ENCODE measurements at places on chromosomes 1 and 21.

DNA sequence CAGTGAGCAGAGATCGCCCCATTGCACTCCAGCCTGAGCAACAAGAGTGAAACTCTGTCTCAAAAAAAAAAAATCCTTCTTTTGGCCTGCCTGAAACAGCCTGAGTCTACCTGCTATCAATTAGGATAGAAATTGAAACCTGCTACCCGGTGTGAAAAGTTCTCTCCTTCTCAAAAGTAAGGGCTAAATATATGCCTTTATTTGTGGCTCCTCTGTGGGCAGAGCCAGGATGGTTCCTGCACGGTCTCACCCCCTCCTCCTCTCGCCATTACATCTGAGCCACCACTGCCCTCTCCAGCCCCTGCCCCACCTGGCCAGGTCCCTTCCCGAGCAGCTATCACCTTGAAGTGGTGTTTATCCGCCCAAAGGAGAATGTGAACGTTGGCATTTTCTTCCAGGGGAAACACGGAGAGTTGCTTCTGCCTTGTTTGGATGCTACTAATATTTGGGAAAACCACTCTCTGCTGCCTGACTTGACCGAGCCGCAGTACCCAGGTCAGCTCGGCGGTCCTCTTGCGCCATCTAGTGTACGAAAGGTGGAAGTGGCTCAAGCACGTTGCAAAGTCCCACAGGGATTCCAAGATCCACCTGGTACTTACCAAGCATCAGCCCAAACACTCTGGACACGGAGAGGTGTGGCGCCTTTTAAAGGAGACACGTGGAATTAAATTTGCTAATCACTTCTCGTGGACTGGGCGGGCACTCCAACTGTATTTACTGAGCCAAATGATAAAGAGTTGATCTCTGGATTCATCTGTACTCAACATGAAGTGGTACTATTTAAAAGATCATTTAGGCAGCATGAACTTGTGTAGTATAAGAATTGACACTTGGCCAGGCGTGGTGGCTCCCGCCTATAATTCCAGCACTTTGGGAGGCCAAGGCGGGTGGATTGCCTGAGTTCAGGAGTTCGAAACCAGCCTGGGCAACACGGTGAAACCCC lies 31.9 kb downstream of the SETD4 start:
- DNase-seq = peak; percentile 79

GRCh38 chr1:156746406-156746727 lies 5.1 kb downstream of the HDGF start:
- no peak for DNase-seq

GRCh38 chr1:193031431-193031830 lies 27.7 kb downstream of the UCHL5 start:
- no peak for DNase-seq

- no peak for DNase-seq
Measured at GRCh38 chr1:205929496-205930194, 13.6 kb downstream of the SLC26A9 start.

GRCh38 chr1:30533141-30533540 lies 190.2 kb downstream of the MATN1 start:
- DNase-seq = no peak

GRCh38 chr1:167057241-167057688 lies 32.9 kb downstream of the GPA33 start:
- DNase-seq = peak; percentile 82

- DNase-seq = peak; percentile 82
Measured at GRCh38 chr1:206544562-206545257, 37.4 kb downstream of the RASSF5 start.

All from neural progenitor cell (in vitro differentiated cells).